ENCODE measurements at places on chromosomes 6 and 20. TPM values are rescaled to one million over a fixed set of nuclear protein-coding genes. Genes with fewer than 3 reads are reported as not detected.

- H3K36me3 ChIP-seq = no peaks in the 10 kb centered on the region
- no peak for DNase-seq
- no peaks in the 10 kb centered on the region for H3K4me1 ChIP-seq
- H3K27ac ChIP-seq = no peak overlapping the region
- no peaks in the 10 kb centered on the region for H3K27me3 ChIP-seq
These were observed 328.7 kb downstream of the LAMA2 start for GRCh38 chr6:129211626-129212025.

DNA sequence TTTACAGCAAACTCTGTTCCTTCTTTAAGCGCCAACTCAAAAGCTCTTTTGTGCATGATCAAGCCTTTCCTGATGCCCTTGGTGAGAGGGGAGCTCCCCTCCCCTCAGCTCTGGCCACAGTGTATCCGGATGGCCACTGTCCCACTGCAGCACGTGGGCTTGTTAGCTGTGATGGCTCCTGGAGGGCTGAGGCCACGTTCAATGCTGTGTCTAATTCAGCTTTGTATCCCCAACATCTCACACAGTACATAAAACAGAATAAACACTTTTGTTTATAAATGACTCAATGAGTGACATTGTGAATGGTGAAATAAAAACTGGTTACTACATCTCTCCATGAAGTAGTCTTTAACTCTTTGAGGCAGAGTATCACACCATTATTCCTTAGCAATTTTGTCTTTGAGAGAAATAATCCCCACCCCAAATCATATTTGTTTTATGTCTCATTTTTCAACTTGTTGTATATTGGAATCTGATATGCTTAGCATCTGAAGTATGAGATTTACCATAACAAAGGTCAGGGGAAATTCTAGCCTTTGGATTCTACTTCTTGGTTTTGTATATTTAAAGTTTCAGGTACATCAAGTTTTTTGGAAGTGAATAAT lies 44.5 kb downstream of the EDN1 start:
- no peaks in the 10 kb centered on the region for H3K36me3 ChIP-seq
- no peak for DNase-seq

GRCh38 chr20:17549131-17549530 lies 18.0 kb upstream of the BFSP1 start:
- H3K27me3 ChIP-seq = no peaks in the 10 kb centered on the region
- no peaks in the 10 kb centered on the region for H3K36me3 ChIP-seq
- no peak overlapping the region for H3K4me3 ChIP-seq
- peaks cover 3% of the 10 kb centered on the region for H3K4me1 ChIP-seq
- no peak for DNase-seq
- H3K27ac ChIP-seq = peak overlapping the region; percentile 67

DNA sequence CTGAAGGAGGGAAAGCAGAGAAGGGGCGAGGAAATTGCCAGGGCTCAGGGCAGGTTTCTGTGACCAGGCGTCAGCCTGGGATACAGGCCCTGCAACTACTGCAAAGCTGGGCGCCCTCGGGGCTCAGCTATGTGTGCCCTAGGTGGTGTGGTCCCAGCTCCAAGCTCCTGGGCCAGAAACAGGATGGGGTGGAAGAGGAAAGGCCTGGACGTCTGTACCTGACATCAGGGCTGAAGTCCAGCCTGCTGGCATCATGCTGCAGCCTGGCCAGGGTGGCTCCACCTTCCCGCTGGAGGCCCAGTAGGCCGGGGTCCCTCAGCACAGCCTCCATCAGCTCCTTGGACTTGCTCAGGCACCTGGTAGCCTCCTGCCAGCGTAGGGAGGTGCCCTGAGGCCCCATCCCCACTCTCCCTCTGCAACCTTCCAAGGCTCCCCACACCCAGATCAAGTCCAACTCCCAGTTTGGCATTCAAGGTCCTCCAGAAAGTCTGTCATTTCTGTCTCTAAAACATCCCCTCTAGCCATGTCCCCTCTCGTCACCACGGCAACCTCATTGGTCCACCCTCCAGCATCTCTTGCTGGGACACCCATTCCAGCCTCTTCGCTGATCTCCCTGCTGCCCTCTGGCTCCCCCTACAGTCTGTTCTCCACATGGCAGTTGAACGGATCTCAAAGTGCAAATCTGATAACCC lies 38.2 kb downstream of the KIAA1755 start:
- no peaks in the 10 kb centered on the region for H3K36me3 ChIP-seq
- H3K27ac ChIP-seq = no peak overlapping the region
- peak; percentile 88 for DNase-seq
- no peak overlapping the region for H3K4me3 ChIP-seq
- no peaks in the 10 kb centered on the region for H3K27me3 ChIP-seq

DNA sequence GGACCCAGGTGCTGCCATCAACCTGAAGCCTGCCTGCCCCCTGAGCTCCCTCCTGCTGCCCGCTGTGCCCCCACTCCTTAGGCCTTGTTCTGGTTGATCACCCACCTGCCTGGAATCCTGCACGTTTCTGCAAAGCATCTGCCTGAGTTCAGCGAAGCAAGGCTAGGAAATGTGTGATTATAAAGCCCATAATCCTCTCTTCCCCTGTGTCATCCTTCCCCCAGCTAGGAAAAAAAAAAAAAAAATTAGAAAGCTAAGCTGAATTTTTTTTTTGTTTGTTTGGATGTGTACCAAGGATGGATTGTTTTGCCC lies 93.2 kb downstream of the FOXA2 start:
- H3K4me1 ChIP-seq = no peaks in the 10 kb centered on the region
- no peak overlapping the region for H3K4me3 ChIP-seq
- no peaks in the 10 kb centered on the region for H3K27me3 ChIP-seq
- no peak for DNase-seq

GRCh38 chr6:27758491-27758890 lies 153.7 kb downstream of the OR2B2 start:
- H3K36me3 ChIP-seq = no peaks in the 10 kb centered on the region
- H3K27ac ChIP-seq = no peak overlapping the region
- no peaks in the 10 kb centered on the region for H3K4me1 ChIP-seq
- H3K4me3 ChIP-seq = no peak overlapping the region

DNA sequence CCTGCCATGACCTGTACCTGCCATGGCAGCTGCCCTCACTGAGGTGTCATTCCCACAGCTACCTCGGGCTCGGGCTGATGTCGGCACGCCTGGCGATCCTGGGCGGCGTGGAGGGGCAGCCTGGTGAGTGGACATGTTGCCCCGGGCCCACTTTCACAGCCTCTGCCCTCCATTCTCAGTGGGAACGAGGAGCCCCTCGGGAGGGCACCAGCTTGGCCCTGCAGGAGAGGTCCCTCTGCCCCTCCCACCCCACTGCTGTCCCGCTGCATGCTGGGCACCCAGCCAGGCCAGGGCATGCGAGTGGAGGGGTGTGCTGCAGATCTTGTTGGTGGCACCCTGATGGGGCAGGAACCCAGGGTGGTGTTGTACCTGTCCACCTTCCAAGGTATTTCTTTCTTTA lies 23.0 kb downstream of the ENTPD6 start:
- no peak overlapping the region for H3K27ac ChIP-seq
- no peaks in the 10 kb centered on the region for H3K27me3 ChIP-seq
- DNase-seq = no peak
- peaks cover 8% of the 10 kb centered on the region for H3K36me3 ChIP-seq
- H3K4me3 ChIP-seq = no peak overlapping the region

- no peak for DNase-seq
- no peaks in the 10 kb centered on the region for H3K36me3 ChIP-seq
- no peaks in the 10 kb centered on the region for H3K4me1 ChIP-seq
- H3K27ac ChIP-seq = no peak overlapping the region
- no peak overlapping the region for H3K4me3 ChIP-seq
These were observed 42.6 kb upstream of the PLEKHG1 start for GRCh38 chr6:150557043-150557599.

DNA sequence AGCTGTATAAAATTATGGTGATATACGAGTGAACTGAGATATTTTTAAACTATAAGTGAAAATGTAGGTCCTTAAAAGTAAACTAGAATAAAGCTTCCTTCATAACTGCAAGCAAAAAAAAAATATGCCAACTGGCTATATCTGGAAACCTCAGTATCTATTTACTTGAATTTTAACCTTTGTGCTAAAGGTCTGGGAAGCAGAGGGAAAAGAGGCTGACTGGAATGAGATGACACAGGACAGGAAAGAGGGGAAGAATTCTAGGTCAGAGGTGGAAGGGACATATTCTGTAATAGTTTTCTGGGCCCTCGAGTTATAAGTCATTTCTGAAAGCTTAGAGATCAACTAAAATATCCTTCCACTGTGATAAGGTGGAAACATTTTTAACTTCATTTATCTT lies 46.8 kb downstream of the AIG1 start:
- no peak overlapping the region for H3K4me3 ChIP-seq
- H3K4me1 ChIP-seq = peaks cover 2% of the 10 kb centered on the region
- DNase-seq = no peak
- H3K27ac ChIP-seq = no peak overlapping the region
- H3K27me3 ChIP-seq = no peaks in the 10 kb centered on the region

GRCh38 chr20:15487030-15487429 lies 1086.2 kb downstream of the KIF16B start:
- DNase-seq = no peak
- no peaks in the 10 kb centered on the region for H3K27me3 ChIP-seq
- no peak overlapping the region for H3K27ac ChIP-seq
- H3K4me3 ChIP-seq = no peak overlapping the region
- no peaks in the 10 kb centered on the region for H3K4me1 ChIP-seq
- no peaks in the 10 kb centered on the region for H3K36me3 ChIP-seq

GRCh38 chr6:36669002-36669401 lies 9.5 kb upstream of the CDKN1A start:
- H3K27me3 ChIP-seq = no peaks in the 10 kb centered on the region
- H3K4me1 ChIP-seq = no peaks in the 10 kb centered on the region
- H3K27ac ChIP-seq = no peak overlapping the region
- no peaks in the 10 kb centered on the region for H3K36me3 ChIP-seq
- no peak overlapping the region for H3K4me3 ChIP-seq

DNA sequence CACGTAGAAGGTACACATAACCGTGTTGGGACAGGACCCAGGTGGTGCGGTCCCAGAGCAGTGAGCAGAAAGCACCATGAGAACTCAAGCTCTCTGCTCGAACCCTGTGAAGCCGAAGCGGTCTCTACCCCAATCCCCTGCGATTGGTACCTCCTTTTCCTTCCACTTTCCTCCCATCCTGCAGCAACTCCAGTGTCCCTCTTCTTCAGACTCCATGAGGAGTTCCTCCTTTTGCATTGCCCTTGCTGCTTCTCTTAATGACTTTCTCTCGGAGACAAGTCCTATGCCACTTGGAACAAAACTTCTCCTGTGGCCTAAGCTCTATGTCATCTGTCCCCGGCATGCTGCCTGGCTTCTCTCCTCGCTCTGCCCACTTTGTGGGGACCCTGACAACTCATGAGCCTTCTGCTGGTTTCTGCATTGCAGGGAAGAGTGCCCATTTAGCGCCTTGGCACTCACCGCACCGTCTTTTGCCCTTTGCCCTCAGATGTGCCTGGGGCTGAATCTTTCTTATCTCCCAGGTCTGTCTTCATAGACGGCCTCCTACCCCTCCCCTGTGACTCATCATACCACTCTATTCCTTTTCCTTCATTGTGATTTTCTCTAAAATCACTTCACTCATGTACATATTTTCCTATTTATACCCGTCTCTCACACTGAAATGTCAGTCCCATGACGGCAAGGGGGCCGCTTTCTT lies 9.2 kb upstream of the ZNF831 start:
- H3K27me3 ChIP-seq = no peaks in the 10 kb centered on the region
- H3K4me3 ChIP-seq = no peak overlapping the region
- H3K4me1 ChIP-seq = no peaks in the 10 kb centered on the region
- DNase-seq = no peak

DNA sequence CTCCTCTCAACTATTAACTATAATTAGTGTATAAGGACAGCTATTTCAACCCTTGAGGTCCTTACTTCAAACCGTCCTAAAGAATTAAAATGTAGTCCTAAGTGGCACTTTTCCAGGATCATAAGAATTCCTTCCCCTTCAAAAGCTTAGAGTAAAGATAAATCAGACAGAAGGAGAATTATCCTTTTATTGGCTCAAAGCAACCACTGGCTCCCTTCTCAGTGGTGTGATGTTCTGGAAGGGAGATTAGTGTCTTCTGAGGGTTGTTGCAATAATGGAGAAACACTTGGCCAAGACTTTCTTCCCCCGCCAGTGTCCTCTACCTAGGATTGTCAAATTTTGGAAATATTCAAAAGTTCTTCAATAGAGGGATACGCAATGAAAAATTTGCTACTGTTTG lies 89.1 kb upstream of the PLEKHG1 start:
- H3K4me3 ChIP-seq = no peak overlapping the region
- DNase-seq = no peak
- H3K36me3 ChIP-seq = no peaks in the 10 kb centered on the region
- no peaks in the 10 kb centered on the region for H3K27me3 ChIP-seq
- H3K27ac ChIP-seq = no peak overlapping the region

DNA sequence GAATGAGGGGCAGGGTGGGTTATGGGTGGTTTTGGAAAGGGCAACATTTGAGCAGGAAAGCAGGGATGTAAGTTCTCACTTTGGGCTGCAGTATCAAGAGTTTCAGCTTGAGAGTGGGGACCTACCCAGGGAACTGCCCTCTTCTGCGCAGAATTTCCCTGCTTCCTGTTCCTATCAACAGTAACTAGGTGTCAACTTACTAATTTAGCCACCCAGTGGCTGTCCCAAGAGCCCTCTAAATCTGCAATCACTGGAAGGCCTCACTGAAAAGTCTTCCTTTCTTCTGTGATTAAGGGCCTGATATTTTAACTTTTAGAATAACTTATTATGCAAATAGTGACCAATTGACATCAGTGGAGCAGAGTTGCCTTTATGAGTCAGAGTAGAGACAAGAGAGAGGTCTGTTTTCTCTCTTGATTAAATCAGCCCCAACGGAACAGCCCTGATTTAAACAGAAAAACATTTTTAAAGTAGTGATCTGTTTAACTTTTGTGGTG lies 118.2 kb upstream of the RIPOR2 start:
- no peaks in the 10 kb centered on the region for H3K27me3 ChIP-seq
- H3K4me1 ChIP-seq = no peaks in the 10 kb centered on the region
- H3K27ac ChIP-seq = no peak overlapping the region
- no peak for DNase-seq

GRCh38 chr6:158413028-158413427 lies 100.8 kb downstream of the TULP4 start:
- no peaks in the 10 kb centered on the region for H3K27me3 ChIP-seq
- H3K36me3 ChIP-seq = peaks cover 4% of the 10 kb centered on the region
- H3K4me3 ChIP-seq = no peak overlapping the region
- H3K4me1 ChIP-seq = no peaks in the 10 kb centered on the region
- H3K27ac ChIP-seq = no peak overlapping the region
- DNase-seq = no peak

- H3K4me3 ChIP-seq = no peak overlapping the region
- no peak overlapping the region for H3K27ac ChIP-seq
- no peaks in the 10 kb centered on the region for H3K27me3 ChIP-seq
- no peaks in the 10 kb centered on the region for H3K36me3 ChIP-seq
These were observed 16.8 kb downstream of the CD83 start for GRCh38 chr6:14134211-14134910.

Gene EYS
- total RNA-seq = not detected

Gene ANGPT4
- total RNA-seq = 0.19 TPM

Gene LTB
- total RNA-seq = 3.6 TPM

Gene SLC22A16
- 0.69 TPM for total RNA-seq

Gene PCK1
- 0.39 TPM for total RNA-seq

Gene MRPS18B
- 29.8 TPM for total RNA-seq

Gene MCCD1
- not detected for total RNA-seq

Gene AFG1L
- 5.1 TPM for total RNA-seq

Gene CAGE1
- not detected for total RNA-seq

Gene TSPO2
- total RNA-seq = not detected

Gene PPP1R18
- 130 TPM for total RNA-seq

Gene TENT5A
- total RNA-seq = 26.9 TPM

Gene NMBR
- total RNA-seq = not detected

Gene GGTLC1
- not detected for total RNA-seq

Data from aorta (tissue), 5 donors.